ENCODE measurements at places on chromosomes 6 and 20. TPM values are rescaled to one million over a fixed set of nuclear protein-coding genes. Genes with fewer than 3 reads are reported as not detected.

Gene IPCEF1
- 45.9 TPM for total RNA-seq

Gene PKHD1
- total RNA-seq, result not detected

Gene LRRC73
- 0.36 TPM for total RNA-seq

Gene ERVFRD-1
- total RNA-seq, result not detected

Gene NOTCH4
- 1.4 TPM for total RNA-seq

Gene BTNL2
- not detected for total RNA-seq

Gene NOX3
- not detected for total RNA-seq

Gene SNAI1
- 0.71 TPM for total RNA-seq

Gene CALHM4
- not detected for total RNA-seq

Gene NUP43
- 53.3 TPM for total RNA-seq

Gene LINC00237
- total RNA-seq, result not detected
